Epithelial cell of prostate (primary cell): ENCODE measurements at places on chromosomes 16 and 17.

DNA sequence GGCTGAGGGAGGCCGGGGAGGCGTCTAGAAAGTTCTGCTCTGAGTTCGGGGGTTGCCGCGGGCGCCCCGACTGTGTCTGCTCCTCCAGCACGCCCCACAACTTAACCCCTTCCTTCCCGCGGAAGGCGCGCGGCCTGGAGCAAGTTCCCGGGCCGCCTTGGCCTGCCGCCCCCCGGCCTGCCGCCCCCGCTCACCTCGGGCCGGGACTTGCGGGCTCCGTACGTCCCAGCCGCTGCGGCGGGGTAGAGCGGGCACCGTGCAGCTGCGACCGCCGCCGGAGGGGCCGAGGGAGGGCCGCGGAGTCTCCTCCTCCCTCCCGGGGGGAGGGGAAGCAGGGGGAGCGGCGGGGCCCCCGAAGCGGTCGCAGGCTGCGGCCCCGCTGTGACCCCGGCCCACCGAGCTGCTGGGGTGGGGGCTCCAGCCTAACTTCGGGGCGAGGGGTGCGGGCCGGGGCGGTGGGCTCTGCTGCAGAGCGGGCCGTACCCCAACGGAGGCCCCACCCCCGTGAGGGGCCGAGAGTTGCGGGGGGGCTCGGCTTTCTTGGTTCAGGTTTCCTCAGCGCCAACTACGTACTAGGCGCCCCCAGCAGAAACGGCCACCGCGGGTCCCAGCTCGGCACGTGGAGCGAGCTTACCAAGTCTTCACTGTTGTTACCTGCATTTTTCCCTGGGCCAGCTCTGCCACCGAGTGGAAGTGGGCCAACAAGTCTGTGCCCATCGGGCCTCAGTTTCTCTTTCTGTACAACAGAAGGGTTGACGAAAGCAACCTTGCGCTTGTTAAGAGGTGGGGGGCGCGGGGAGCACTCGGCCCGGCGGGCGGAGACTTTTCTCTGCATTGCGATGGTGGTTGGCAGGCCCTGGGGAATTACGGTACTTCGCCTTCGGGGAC, at the start of gene CCDC102A:
Gene CCDC102A, minus strand, starts transcription at position 266 of the 888 bp plus-strand sequence. CDS start 7,394 bp downstream, outside the sequence.
- DNase-seq, result no peak

DNA sequence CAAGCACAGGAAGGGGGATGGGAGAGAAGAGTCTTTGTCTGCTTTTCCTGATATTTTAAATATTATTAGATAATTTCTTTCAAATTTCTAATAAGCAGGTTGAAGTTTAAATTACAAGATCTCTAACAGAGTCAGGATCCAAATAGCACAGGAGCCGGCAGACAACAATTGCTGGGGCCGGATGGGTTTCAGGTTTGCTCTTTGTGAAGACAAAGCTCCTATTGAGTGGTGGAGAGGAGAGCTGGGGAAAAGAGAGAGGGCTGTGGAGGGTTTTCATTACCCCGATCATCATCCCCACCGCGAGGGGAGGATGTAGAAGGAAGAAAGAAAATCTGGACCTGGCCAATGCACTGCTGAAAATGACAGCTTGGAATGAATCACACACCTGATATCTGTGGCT, 197.3 kb downstream of the SOX9 start:
- no peak for DNase-seq

- DNase-seq, result no peak
Observed at GRCh38 chr17:56217921-56218320, 64.6 kb downstream of the ANKFN1 start.

DNA sequence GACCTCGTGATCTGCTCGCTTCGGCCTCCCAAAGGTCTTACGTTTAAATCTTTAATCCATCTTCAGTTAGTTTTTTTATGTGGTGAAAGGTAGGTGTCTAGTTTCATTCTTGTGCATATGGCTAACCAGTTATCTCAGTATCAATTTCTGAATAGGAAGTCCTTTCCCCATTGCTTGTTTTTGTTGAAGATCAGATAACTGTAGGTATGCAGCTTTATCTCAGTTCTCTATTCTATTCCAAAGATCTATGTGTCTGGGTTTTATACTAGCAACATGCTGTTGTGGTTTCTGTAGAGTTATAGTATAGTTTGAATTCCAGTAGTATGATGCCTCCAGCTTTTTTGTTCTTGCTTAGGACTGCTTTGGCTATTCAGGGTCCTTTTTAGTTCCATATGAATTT, 65.2 kb downstream of the TNFRSF13B start:
- DNase-seq, result no peak

DNA sequence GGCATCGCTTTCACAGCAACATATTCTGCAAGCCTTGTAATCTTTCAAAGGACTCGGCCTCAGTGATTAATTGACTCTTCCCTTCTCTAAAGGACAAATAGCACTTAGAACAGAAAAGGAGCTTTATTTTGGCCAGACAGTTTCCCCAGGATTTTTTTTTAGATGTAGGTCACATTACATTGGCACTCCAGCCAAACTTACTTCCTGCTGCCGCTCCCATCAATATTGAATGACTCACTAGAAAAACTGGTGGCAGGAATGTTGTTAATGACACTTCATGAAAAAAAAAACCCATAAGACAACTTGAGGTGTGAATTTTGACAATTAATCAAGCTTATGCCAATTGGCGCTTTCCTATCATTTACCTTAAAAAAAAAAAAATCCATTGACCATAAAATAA, 432.6 kb downstream of the TOX3 start:
- peak; percentile 12 for DNase-seq

GRCh38 chr17:64219571-64219970, 43.5 kb downstream of the TEX2 start:
- no peak for DNase-seq

DNA sequence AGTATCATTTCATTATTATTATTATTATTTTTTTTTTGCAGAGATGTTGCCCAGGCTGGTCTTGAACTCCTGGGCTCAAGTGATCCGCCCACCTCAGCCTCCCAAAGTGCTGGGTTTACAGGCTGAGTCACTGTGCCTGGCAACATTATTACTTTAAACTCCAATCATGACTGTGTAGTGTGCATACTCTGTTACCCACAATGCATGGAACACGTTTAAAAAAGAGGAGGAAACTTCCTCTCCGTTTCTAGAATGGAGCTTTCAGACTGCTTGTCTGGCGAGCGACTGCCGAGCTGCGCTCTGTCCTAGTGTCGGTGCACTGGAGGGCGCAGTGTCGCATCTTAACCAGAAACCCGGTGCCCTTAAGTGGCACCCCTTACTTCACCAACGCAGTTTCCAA, 22.1 kb upstream of the FASN start:
- no peak for DNase-seq

DNA sequence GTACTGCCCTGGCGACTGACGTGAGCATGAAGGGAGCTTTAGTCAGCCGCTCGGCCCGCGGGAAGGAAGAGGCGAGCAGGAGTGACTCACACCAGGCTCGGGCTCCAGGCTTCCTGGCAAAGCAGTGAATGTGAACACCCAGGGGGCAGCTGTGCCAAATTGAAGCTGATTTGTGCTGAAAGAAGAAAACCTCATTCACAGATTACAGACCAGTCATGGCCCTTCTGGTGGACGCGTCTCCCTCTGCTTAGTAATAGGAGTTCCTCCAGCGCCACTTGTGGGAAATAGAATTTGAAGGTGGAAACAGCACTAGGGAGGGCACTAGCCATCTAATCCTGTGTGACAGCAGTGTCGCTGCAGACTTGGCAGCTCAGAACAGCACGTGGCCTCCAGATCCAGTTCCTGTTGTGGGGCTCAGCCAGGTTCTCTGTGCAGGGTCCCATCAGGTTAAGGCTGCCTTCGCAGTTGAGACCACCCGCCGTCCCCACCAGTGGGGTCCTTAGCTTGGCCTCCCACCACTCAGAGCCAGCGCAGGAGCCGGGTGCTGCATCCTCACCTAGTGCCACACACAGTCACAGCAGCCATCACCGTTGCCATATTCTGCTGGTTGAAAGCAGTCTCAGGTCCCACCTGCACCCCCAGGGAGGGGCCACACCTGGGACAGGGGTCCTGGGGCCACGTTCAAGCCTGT, 164.5 kb upstream of the CHMP6 start:
- DNase-seq, result peak; percentile 51

- DNase-seq, result no peak
Observed at GRCh38 chr17:2179615-2180295, 123.8 kb downstream of the SMG6 start.

DNA sequence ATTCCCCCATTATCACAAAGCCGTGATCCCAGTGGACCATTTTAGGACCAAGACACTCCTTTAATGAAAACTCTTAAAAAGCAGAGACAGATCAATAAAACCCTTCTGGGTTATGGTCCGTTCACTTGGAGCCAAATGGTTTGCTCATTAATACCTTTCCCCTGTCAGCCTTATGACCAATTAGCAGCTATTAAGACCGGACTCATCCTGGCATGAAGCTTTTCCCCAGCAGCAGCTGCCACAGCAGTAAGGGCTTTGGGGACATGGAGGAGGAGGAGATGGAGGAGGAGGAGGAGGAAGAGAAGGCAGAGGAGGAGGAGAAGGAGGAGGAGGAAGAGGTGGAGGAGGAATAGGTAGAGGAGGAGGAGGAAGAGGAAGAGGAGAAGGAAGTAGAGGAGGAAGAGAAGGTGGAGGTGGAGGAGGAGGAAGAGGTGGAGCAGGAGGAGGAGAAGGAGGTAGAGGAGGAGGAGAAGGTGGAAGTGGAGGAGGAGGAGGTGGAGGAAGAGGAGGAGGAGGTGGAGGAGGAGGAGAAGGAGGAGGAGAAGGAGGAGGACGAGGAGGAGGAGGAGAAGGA, 50.1 kb upstream of the IRX3 start:
- no peak for DNase-seq

- DNase-seq, result no peak
Observed at GRCh38 chr17:49577650-49577934, 1.9 kb downstream of the NXPH3 start.

- no peak for DNase-seq
Observed at GRCh38 chr16:55577887-55578286, 11.4 kb downstream of the CAPNS2 start.

DNA sequence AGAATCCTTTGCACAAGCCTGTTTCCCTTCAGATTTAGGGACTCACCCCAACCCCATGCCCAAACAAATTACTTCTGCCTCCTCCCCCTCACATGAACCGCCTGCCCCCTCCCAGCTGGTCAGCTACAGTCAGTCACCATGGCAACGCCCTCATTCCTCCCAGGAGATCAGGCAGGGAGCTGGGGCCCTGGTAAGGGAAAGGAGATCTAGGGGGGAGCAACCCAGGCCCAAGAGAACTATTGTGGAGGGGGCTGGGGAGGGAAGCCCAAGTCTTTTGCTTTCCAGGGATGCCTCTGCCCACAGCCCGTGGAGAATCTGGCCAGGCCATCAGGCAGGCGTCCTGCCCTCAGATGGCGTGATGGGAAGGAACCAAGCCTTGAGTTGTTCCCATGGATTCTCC, 2.8 kb downstream of the FAM171A2 start:
- DNase-seq, result no peak

DNA sequence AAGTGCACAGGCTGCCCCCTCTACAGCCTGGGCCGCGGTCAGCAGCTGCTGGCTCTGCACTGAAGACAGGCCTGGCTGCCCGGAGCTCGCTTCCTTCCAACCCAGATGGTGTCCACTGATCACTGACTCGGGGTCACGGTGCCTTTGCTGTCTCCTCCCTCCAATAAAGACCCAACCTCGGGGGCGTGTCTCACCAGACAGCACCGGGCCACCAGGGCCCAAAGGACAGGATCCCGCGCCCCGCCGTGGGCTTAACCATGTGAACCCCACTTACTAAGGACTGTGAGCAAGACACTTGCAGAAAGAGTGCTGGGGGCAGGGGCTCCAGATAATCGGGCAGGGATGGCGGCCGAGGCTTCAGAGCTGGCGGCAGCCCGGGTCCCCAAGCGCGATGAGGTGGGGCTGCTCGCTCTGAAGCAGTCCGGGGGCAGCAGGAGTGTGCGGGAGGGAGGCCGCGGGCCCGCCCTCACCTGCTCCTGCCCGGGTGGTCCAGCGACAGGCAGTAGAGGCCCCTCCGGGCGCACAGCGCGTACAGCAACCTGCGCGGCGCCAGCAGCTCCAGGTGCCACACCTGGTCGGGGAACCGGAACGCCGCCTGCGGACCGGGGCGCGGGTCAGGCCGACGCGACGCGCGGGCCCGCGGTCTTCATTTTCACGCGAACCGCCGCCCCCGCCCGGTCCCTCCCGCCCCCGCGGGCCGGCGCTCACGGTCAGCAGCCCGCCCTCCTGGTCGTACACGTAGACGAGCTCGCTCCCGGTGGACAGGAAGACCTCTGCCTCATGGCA, 502 bp downstream of the FAAP100 start:
- DNase-seq, result no peak

DNA sequence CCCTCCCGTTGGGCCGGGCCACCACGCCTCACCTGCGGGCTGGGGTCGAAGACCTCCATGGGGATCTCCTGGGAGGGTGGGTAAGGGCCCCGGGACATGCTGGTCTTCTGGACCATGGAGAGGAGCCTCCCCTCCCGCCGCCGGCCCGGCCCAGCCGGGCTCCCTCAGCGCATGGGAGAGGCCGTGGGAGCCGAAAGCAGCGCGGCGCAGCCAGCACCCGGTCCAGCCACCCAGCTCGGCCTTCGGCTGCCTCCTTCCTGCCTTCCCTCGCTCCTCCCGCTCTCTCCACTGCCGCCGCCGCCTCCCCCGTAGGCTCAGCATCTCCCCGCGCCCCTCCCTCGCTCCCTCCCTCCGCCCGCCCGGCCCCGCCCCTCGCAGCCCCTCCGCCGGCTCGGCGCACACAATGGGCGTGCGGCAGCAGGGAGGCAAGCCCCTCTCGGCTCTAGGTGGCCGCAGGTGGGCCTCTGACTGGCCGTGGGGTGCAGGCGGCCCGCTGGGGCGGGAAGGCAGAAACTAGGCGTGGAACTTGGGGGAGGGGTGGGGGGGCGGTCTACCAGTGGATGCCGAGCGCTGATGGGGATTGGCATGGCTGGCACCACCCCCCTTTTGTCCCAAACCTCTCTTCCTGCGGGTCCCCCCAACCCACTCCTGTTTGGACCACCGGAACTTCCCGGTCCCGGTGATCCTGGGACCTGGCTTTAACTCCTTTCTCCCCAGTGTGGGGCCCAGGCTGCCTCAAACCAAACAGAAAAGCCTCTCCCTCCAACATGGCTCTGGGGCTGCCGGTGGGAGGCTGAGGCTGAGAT, at the start of gene CACNB1:
Gene CACNB1, minus strand, starts transcription at position 290 of the 806 bp plus-strand sequence. Its CDS starts 174 bp downstream, at position 116.
- DNase-seq, result no peak

- DNase-seq, result no peak
Observed at GRCh38 chr17:43740541-43740940, 18.1 kb downstream of the SOST start.

GRCh38 chr17:44348234-44348987, 3.3 kb downstream of the GRN start:
- DNase-seq, result peak; percentile 80
